Endothelial cell of umbilical vein (primary cell): ENCODE measurements at places on chromosomes 2 and 18. TPM values are rescaled to one million over a fixed set of nuclear protein-coding genes. Genes with fewer than 3 reads are reported as not detected.
A peak's percentile ranks its signal among the peaks of the same experiment; 100 is the strongest.

GTF2A1L gene
- not detected in 2 replicates for total RNA-seq

DNA sequence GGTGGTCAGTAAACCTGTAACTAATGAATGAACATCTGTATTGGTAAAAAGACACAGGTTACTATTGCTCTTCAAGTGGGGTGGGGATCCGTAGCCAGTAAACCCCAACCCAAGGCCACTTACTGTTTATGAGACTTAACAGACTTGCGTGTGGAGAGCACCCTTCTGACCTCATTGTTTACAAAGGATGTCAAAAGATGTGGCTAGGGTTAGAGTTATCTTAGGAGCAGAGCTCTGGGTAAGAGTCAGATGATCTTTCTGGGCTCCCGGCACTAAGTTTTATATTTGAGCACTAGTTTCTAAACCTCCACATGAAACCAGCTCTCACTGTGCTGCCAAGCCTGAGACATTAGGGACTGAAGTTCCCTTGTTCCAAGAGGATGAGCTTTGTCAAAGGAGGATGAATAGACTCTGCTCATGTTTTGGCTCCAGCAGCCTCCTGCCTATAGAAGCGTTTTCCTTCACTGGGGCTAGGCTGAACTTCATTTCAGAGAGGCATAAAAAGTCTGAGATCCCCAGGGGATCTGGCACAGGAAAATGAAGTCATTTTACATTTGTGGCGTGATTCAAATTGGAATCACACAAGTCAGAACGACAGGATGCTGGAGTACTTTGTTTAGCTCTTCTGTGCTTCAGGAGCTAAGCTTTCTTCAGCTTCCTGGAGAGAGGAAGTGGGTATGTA lies 403.1 kb upstream of the TRIB2 start:
- H3K36me3 ChIP-seq: no peaks in the 10 kb centered on the region
- DNase-seq: no peak

GRCh38 chr2:40168032-40168431 lies 283.9 kb downstream of the SLC8A1 start:
- H3K27me3 ChIP-seq: no peaks in the 10 kb centered on the region
- H3K36me3 ChIP-seq: no peaks in the 10 kb centered on the region
- no peak overlapping the region for H3K27ac ChIP-seq
- DNase-seq: peak; percentile 17
- peaks cover 7% of the 10 kb centered on the region for H3K4me1 ChIP-seq
- H3K4me3 ChIP-seq: no peak overlapping the region

- H3K27me3 ChIP-seq: peaks cover 5% of the 10 kb centered on the region
- no peak overlapping the region for H3K4me3 ChIP-seq
- no peaks in the 10 kb centered on the region for H3K4me1 ChIP-seq
- H3K36me3 ChIP-seq: no peaks in the 10 kb centered on the region
- H3K27ac ChIP-seq: no peak overlapping the region
Observed at GRCh38 chr2:136173126-136173525, 55.2 kb upstream of the CXCR4 start.

DNA sequence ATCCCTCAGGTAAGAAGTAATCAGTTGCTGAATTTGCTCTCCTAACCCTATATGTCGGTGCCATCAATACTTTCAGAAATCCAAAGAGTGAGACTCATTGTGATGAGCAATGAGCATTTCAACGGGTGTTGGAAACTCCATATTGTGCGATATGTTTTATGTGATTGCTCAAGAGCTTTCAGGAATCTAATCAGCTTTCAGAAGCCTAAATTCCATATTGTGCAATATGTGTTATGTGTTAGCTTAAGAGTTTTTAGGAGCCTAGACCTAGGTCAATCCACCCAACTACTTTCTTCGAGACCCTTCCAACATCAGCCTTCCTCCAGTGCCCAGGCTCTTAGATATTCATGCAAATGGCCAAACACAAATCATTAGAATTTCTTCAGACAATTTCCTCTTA lies 277.3 kb downstream of the DSC3 start:
- no peaks in the 10 kb centered on the region for H3K36me3 ChIP-seq
- H3K4me3 ChIP-seq: no peak overlapping the region
- H3K4me1 ChIP-seq: no peaks in the 10 kb centered on the region
